Activated naive CD4-positive, alpha-beta T cell treated with anti-CD3 and anti-CD28 coated beads, Interleukin-2, amount 50 U/mL, for 16 hours (primary cell): ENCODE measurements at places on chromosomes 7 and 10.

GRCh38 chr10:130171196-130171595, 35.0 kb downstream of the GLRX3 start:
- no peak for DNase-seq

GRCh38 chr7:102004229-102004628, 186.8 kb downstream of the CUX1 start:
- no peak for DNase-seq

DNA sequence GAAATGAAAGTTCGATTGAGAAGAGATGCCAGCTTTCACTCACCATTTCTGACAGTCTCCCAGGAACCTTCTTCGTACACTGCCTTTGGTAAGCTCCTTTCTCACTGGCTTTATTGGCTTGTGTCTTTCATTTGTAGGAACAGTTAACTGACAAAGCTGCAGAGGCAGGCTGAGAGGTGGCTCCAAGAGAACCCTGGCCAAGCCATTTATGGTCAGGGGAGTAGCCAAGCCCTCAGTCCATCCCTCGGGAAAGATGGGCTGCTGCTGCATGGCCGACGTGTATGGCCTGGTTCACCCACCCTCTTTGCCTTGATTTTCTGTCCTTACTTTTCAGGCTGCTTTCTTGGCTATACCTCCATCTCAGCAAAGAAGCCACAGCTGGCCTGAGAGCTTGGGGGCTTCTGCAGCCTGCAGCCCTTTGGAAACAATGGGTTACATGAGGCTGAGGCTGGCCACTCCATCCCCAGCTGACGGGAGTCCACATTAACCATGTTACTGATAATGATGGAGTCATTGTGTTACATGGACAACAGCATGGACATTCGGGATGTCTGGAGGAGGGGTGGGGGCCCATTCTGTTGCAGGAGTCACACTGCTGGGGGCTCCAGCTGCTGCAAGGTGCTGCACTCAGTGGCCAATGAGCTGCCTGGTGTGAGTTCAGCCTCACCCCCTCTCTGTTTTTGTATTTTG, at the start of gene OPALIN:
Gene OPALIN (minus strand): TSS at position 152 of the 690 bp plus-strand sequence. CDS start 106 bp downstream, at position 46.
- DNase-seq = no peak

- no peak for DNase-seq
These were observed 15.7 kb upstream of the RELN start for GRCh38 chr7:104005197-104005596.

- DNase-seq = no peak
These were observed 255.7 kb downstream of the TNS3 start for GRCh38 chr7:47326220-47326619.

- no peak for DNase-seq
These were observed 13.9 kb downstream of the MGAM2 start for GRCh38 chr7:142125256-142125955.

- DNase-seq = peak; percentile 40
These were observed at the start of gene CDHR1 for GRCh38 chr10:84194424-84195043. TSS of gene CDHR1 (plus strand) at chr10:84194537. CDS start at chr10:84194761, 224 bp downstream.

DNA sequence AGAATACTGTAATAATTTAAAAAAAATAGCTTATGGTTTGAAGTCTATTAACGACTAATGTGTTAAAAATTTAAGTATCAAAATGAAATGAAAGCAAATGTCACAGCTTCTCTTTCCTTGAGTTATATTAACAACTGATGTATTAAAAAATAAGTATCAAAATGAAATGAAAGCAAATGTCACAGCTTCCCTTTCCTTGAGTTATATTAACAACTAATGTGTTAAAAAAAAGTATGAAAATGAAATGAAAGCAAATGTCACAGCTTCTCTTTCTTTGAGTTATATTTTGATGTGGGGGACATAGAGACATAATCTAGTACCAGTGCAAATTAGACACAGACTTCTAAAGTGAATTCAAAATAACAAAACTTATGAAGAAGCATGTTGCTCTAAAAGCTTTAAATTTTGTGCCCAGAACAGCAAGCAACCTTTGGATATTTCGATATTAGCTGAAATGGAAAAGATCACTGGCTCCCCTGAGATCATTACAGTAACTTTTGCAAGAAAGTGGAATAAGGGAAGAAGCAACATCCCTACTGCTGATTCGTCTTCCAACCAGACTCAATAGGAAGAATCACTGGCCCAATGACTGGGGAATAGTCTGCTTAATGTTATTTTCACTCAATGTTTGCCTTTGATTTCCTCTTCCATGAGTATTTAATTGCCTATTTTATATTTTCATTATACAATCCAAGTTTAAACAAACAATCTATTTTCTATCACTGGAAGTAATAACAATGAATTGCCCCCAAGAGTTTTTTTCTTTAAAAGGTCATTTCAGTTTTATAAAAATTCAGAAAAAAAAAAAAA, 8.0 kb downstream of the SKAP2 start:
- DNase-seq = no peak

GRCh38 chr10:4947635-4948596, 15.3 kb upstream of the AKR1C1 start:
- no peak for DNase-seq
